CD4-positive, alpha-beta T cell (primary cell): ENCODE measurements at places on chromosomes 1 and 21.

DNA sequence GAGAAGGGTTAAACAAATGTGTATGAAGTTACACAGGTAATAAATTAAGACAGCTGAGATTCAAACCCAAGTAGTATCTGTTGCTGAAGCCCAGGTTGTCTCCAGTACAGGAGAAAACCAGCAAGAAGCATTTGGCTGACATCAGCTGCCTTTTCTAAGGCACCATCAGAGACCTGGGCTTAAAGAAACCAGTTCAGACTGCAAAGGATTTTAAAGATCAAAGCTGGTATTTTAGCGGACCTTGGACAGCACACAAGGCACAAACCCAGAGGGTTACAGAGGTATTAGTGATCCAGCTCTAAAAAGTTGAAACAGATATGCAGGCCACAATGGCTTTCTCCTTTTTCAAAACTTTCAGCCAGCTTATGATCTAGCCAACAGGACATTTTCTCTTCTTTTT, 23.4 kb downstream of the BEND5 start:
- no peak for DNase-seq

DNA sequence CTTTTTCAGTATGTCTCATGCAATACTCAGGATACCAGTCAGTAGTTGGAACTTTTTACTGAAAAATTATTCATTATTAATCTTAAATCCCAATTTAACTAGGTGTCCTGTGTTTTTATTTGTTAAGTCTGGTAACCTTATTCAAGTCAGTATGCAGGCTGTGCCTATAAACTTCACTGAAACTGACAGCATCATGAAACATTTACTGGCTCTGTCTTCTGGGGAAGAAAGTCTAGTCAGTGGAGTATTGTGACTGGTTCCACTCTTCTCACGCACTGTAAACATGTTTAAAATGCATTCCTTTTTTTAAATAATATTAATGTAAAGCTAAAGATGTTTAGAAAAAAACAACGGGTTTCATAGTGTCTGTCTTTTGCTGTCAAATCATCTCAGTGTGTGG, 739.7 kb downstream of the LTN1 start:
- no peak for DNase-seq

- DNase-seq, result peak; percentile 37
Measured at GRCh38 chr1:41366455-41367287, 5.4 kb downstream of the FOXO6 start.

GRCh38 chr21:14955936-14956520, 108.8 kb downstream of the NRIP1 start:
- no peak for DNase-seq

DNA sequence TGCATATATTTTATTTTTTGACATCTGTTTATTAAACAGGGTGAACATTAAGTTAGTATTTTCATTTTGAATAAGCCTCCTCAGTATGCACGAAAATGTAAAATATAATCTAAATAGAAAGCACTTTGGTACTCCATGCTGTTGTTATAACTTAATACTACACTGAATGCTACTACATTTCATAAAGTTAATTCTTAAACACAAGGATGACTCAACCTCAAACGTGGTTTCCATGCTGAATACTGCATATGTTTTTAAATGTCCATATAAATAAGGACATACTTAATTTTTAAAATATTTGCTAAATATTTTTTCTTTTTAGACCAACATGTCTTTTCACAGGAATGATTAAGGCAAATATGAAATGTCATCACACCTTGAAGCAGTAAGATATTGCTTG, 83.9 kb downstream of the USP24 start:
- DNase-seq, result no peak

- peak; percentile 72 for DNase-seq
Measured at GRCh38 chr1:7942214-7942921, 1.7 kb upstream of the TNFRSF9 start.

DNA sequence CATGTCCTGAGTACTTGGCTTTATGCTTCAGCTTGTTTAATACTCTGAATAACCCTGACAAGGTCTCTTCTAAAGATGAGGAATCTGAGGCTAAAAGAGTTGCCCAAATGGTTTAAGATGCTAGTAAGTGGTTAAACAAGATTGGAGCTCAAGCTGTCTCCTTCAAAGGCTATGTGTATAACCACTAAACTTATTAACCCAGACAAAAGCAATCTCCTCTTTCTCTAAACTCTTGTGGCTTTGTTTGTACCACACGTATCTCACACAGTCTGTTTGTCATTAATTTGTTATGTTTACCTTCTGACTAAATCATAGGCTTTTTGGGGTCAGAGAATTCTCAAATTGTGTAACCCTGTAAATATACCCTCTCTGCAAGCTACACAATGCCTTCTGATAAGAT, 89.9 kb downstream of the HMCN1 start:
- DNase-seq, result no peak

DNA sequence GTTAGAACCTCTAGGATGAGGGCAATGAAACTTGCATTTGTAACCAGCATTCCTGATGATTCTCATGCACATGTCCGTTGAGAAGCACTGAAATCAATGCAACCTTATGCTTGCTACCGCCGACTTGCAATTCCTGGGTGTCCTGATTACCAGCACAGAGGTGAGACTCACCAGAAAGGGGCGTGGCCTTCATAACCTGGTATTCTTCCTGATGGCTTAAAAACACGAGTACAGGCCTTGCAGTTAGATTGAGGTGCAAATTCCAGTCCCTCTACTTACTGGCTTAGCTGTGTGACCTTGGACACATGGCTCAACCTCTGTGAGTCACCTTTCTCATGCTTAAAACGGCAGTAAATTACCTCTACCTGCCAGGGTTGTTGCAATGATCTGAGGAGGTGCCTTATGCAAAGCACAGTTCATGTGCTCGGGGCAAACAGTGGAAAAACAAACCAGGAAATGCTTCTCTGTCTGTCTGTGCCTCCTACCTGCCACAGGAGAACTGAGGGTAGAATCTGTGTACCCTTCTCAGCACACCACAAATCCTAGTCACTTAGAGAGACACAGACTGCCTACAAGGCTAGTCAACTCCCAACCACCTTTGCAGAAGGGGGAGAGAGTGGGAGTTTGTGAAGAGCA, 39.1 kb upstream of the ECE1 start:
- peak; percentile 48 for DNase-seq

- DNase-seq, result no peak
Measured at GRCh38 chr1:56780128-56780750, 39.0 kb downstream of the FYB2 start.

GRCh38 chr1:31041529-31041928, 24.0 kb downstream of the PUM1 start:
- DNase-seq, result no peak

- no peak for DNase-seq
Measured at GRCh38 chr1:242738702-242739645, 214.5 kb upstream of the PLD5 start.

- no peak for DNase-seq
Measured at GRCh38 chr1:51086496-51087271, 15.3 kb upstream of the C1orf185 start.

DNA sequence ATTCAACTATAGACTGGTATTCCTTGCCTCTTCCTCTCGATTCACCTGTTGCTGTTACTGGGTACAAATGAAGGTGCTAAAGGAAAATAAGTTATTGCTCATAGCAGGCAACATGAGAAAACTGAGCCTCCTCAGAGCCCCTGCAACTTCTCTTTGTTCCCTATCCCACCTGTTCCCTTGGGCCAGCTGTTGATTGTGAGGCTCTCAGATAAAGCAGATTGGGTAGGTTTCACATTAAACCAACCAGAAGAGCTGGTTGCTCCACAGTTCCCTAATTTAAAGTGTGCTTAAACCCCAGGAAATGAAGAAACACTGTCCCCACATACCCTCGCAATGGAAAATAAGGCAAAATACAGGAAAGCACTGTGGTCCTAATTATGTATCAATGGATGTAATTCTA, 4.8 kb downstream of the DEDD start:
- no peak for DNase-seq

DNA sequence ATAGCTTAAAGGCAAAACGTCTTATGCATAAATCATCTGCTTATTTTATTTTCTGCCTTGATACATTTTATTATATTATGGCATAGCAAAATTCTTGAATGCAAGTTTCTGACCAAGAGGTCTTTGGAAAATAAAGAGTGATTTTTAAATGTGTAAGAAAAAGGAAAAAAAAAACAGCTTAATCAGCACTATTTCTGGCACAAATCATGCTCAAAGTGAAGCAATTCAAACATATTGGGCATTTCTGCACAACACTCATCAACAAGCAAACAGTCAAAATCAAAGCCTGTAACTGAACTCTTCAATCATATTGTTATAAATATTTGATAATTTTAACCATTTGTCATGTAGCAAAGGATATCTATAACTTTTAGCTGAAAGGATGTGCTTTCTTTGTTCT, 250.9 kb downstream of the PTPRC start:
- DNase-seq, result no peak

GRCh38 chr1:104526158-104526795, 776.6 kb downstream of the AMY1C start:
- no peak for DNase-seq

GRCh38 chr21:37245151-37245550, 22.0 kb downstream of the VPS26C start:
- no peak for DNase-seq

GRCh38 chr1:175901076-175901836, 157.9 kb upstream of the TNR start:
- DNase-seq, result no peak

- DNase-seq, result no peak
Measured at GRCh38 chr1:192243721-192244120, 73.1 kb upstream of the RGS21 start.

DNA sequence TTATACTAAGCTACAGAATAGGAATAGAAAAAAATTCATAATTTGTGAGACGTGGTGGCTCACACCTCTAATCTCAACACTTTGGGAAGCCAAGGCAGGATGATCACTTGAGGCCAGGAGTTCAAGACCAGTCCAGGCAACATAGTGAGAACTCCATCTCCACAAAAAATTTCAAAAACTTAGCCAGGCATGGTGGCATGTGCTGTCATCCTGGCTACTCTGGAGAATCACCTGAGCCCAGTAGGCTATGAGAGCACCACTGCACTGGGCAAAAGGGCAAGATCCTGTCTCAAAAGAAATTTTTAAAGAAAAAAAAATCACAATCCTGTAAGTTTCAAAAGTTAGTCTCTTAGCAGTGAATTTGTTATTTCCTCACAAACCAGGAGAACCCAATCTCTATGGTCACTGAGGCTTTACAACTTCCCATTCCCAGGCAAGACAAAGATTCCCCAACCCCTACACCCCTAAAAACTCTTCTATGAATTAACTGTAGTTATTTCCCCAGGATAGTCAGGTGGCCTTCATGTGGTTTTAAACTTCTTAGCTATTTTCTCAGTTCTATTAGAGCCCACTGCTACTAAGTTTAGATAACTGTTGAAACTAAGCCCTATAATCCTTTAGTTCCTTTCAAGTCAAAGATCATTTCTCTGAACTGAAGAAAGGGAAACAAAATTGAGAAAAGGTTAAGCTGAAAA, 74.5 kb downstream of the FOXJ3 start:
- DNase-seq, result no peak

- no peak for DNase-seq
Measured at GRCh38 chr1:14599800-14600199, 1.3 kb downstream of the KAZN start.

DNA sequence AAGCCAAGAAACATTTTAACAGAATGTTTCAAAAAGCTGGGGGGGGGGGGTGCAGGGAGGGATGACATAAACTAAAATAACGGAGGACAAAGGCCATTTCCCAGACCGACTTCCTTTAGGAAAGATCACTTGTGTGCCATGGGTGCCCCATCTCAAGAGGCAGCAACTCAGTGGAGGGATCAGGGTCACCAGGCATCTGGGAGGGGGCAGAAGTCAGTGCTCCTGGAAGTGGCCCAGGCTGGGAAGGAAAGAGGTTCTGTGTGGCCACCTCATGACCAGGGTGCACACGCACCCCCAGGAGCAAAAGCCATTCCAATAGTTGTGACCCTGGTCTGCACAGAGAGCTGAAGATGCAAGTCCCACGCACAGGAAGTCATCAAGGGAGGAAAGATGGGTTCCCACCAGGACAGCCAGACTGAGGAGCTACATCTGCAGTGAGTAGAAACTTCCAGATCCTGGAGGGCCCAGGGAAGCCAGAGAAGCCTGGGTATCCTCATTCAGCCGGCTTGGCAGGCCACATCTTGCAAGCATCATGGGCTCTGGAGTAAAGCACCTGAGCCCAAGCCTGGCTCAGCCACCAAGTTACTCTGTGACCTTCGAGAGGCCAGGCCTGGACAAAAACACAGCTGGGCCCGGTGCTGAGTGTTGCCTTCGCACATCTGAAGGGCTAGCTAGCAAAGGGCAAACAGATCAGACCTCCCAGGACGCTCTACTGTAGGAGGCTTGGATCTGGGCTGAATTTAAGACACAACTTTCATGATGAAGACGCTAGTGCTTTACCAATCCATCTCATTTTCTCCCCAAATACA, 36.0 kb downstream of the NPHP4 start:
- no peak for DNase-seq

DNA sequence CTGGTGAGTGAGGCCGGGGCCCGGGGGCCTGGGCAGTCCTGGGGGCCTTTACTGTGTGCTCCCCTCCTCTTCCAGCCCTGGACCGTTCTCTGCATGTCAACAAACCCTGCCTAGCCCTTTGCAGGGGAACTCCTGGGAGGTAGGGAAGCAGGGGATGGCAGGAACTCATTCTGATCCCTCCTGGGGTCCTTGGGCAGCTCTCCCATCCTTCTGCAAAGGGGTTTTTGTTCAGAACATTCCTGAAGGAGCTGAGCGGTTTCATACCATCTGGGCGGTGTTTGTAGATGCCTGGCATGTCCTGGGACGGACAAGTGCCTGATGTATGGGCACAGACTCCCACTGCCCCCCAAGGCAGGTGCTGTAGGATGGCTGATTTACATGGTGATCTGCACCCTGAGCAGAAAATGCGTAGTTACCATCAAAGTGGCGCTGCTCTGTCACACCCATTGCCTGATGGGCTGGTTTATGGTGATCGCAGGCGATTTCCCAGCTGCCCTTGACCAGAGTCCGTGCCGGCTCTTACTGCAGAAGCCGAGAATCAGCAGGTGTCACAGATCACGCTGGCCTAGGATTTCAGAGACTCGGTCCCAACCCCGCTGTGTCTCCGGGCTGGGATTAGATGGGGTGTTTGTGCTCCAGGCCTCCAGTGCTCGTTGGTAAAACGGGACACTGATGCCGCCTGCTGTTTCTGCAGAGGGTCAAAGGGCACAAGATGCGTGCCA, 71.6 kb upstream of the TRAPPC10 start:
- no peak for DNase-seq

- no peak for DNase-seq
Measured at GRCh38 chr1:109624201-109625010, 4.8 kb downstream of the AMPD2 start.

GRCh38 chr1:22326372-22326915, 125.2 kb upstream of the ZBTB40 start:
- DNase-seq, result no peak

- DNase-seq, result peak; percentile 70
Measured at GRCh38 chr1:156126630-156127534, 12.4 kb downstream of the LMNA start.

GRCh38 chr1:182700351-182700709, 15.9 kb upstream of the RGS8 start:
- DNase-seq, result no peak

DNA sequence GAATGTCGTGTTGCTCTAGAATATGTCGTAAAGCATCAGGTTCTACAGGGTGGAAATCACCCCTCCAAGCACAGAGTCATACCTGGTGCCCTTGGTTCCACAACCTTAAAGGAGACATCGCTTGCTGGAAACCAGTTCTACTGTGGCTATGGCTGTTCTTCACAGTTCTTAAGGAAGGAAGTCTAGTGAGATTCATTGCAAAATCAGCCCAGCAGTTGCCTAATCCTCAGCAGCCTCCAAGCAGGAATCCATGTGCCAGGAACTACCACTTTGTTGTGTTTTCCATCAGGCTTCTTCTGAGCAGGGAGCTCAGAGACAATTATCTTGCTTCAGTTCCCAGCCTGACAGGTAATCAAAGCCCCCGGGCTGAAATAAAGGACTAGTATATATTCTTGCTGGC, 45.0 kb upstream of the SLC35F3 start:
- DNase-seq, result no peak
